ENCODE measurements at places on chromosomes 6 and 20.

DNA sequence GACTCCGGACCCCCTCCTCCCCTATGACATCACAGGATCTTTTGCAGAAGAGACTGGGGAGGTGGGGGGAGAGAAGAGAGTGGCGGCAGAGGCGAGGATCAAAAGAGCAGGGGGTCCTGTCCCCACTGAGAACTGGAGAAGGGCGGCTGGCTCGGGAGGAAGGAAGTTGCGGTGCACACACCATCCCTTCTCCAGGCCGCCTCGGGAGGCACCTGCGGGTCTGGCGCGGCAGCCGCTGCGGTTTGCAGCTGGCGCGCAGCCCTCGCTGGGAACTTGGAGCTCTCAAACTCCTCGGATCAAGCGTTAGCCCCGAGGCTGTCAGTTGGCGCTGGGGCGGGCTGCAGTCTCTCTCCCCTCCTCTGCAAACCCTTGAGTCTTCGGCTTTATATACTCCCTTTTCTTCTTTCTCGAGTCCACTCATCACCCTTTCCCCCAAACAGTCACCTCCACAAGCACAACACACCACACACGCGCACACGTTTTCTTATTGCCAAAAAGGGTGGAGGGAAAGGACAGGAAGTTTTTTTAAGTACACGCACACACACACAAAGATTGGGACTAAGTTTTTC lies 180.7 kb downstream of the TBXT start:
- no peak for DNase-seq

DNA sequence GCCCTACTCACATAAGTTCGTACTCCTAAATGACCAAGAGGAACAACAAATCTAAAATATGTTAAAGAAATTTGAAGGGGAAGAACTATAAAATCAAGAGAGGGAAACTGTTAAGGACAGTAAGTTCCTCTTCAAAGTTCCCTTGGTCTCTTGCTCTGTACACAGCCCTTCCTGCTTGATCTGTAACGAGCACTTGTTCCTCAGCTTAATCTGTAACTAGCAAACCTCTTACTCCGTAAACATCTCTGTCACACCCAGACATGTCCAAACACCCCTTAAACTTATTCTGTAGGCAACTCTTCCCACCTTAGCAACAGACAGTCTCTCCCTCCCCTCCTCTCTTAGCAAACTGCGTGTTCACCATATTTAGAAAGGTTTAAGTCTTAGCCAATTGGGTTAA lies 29.9 kb downstream of the PLN start:
- no peak for DNase-seq

DNA sequence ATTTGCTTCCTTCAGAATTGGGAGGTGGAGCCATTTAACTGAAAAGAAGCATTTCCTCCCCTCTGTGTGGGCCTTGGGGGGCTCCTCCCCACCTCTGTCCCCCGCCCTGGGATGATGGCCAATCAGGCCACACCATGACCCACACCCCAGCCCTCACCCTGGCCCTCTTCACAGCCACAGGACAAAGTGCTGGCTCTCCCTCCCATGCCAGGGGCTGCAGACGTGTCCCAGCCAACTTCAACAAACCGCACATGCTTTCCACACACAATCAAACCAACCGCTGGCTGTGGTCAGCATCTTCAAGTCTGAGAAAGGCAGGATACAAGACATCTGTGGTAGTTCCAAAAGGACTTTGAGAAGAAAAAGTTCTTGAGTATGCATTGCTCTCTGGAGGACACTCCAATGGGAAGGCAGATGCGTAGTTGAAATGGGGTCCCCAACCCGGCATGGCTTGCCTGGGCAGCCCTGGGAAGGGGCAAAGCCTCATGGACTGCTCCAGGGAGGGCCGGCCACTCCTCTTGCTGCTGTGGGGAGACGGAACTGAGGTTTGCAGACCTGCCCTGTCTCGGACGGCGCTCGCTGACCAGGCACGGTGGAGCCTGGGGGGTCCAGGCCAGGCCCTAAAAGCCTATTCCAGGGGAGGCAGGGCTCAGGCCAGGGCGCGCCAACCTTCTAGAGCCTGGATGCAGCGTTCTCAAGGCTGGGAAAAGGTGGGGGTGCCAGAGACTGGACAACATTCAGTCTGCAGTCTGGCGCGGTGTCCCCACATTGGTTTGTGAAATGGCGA lies 12.2 kb downstream of the TTLL2 start:
- no peak for DNase-seq

GRCh38 chr20:11445161-11445560 lies 472.5 kb upstream of the BTBD3 start:
- DNase-seq: no peak

GRCh38 chr6:137122612-137123011 lies 50.8 kb downstream of the IL22RA2 start:
- no peak for DNase-seq
